Germinal center (tissue), 1 donor: ENCODE measurements at places on chromosomes 11 and 22.

DNA sequence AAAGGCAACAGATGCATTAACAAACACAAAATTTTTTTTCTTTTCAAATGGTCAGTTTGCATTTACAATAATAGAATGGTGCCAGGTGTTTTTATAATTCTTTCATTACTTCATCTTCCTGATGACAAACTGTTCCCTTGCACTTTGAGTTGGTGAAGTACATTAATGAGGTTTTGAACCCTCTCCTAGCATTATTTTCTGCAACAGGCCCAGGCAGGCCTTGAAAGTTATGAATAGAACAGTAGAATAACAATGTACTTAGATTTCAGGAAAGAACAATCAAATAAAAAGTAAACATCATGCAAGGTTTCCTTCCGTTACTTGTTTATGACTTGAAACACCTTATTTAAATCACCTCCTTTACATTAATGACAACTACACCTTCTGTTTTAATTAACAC is 9.6 kb downstream of the BTG4 start:
- no peak for DNase-seq

- DNase-seq, result no peak
Measured at GRCh38 chr22:20903093-20903492, 14.1 kb upstream of the CRKL start.

DNA sequence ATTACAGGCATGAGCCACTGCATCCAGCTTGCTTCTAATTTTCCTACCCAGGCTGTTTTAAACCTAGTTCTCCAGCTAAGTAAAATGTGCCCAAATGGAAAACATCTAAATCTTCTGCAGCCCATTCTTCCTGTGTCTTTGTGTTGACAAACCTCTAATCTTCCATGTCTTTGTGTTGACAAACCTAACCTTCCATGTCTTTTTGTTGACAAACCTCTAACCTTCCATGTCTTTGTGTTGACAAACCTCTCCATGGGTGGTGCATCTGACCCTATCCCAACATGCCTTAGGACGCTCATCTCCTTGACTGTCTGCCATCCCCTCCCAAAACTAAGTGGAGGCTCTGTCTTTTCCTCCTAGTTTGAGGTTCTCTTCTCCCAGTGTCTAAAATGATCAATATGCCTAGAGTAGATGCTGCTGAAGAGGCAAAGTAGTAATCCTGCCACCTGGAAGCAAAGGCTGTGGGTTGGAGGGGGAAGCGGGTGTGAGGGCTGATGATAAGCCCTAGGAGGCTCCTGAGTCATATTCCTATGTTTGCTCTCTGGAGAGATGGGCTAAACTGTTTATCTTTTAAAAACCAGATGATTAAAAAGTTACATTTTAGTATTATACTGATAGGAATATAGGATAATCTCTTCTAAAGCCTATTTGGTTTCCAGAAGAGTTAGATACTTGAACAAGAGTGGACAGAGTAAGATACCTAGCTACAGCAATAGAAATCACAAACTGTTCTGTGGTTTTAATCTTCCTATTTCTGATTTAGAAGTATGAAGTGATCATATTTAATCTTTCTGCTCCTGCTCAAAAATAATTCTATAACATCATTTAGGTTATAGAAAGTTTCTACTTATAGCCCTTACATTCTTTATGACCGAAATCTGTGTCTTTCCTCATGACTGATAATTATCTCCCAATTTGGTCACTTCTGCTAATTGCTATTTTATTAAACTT is 7.9 kb downstream of the FEN1 start:
- DNase-seq, result no peak

DNA sequence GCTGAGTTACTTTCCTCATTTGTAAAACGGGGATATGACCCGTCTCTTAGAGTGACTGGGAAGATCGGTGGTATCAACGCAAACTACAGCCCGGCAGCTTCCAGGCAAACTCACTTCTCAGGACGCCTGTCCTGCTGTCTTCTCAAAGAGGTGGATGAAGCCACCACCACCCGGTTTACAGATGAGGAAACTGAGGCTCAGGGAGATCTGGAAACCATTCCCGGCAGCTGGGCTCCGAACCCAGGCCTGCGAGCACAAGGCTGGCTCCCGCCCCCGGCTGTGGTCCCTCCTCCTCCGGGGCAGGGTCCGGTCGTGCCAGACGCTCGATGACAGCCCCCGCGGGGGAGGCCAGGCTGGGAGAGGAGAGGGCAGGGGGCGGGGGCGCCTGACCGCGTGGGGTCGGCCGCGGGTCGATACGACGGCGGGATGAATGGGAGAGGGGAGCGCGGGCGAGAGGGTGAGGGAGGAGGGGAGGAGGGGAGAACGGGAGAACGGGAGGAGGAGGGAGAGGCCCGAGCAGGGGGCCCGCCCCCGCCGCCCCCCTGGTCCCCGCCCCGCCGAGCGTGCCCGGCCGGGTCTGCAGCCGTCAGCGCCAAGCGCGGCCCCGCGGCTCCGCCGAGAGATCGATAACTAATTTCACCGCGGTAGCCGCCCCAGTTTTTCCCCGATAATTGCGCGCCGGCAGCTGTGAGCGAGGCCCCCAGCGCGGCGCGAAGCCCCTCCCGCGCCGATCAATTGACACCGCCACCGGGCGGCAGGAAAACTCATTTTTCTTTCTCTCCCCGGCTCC is 14.0 kb downstream of the IGLL1 start:
- no peak for DNase-seq

DNA sequence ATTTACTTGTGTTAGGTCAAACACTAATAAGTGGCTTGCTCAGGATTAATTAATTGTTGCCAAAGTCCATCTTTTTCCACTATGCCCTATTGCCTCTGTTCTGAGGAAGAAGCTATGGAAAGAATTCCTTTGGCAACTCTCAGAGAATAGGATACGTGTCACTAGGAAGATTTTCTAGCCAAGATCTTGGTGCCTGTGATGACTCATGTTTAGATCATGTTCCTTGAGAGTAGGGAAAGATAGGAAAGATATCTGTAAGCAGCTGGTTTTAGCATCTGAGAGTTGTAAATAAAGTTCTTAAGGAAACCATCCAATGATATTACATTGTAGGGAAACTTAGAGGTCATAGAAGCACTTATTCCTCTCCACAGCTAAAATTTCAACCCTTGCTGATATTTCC is 15.7 kb downstream of the SLN start:
- no peak for DNase-seq

GRCh38 chr11:123065621-123066020 is 3.7 kb upstream of the HSPA8 start:
- DNase-seq, result no peak

DNA sequence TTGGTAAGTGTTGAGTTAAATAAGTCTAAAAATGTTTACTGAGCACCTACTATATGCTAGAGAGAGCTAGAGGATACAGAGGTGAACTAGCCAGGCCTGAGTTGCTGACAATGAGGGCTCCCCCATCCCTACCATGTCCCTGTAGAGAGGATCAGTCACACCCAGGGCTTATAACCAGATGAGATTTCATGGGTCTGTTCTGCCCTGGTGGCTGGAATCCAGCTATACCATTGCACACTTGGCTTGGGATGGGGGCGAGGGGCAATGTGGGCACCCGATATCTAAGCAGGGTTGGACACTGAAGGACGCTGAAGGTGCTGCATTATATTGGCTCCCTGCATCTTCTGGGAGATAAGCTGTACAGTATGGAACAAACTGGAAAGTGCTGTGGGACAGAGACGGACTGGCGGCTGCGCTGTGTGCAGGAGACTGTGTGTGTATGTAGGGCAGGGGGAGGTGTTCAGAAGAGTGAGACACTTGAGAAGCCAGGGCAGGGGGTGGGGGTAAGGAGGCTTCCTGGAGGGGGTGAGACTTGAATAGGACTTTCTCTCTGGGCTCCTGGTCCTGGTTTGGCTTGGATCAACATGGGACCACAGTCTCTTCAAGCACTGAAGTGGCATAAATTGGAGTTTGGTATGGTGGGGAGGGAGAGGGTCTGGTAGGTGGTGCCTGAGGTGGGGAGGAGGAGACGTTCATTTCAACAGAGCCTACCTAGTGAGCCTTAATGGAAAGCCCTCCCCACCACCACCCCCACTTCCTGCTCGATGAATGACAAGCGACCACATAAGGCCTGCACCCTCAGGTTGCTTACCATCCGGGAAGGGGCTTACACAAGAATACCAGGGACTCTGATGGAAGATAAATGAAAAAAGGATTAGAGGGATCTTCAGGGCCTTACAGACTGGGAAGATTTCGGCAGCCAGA is 1.8 kb downstream of the CD82 start:
- DNase-seq, result no peak

- no peak for DNase-seq
Measured at GRCh38 chr11:113199866-113200265, 114.5 kb upstream of the TTC12 start.

DNA sequence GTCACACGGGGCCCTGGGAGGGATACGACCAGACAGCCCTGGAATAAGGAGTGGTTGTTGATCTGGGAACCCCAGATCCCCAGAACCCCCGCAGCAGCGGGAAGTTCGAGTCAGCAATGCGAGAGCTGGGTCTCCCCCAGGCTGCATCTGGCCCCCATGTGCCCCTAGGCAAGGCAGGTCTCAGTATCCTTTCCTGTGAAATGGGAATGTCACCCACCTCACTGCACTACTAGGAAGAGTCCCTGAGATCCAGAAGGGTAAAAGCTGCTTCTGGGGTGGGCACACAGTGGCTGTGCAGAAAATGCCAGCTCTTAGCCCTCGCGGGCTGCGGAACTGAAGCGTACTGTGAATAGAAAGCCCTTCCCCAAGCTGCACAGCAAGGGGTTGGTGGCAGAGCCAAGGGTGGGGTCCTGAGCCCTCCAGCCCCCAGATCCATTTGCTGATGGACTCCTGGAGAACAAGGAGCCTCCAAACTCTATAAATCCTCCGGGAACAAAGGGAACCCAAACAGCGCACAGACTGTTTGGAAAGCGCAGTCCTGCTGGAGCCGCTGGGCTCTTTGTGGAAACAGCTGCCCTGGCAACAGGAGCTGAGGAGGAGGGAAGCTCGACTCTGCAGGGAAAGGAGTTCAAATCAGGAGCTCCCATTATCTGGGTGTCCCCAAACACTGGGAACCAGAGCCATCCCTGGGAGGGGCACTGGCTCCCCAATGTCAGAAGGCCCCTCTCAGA is 68.2 kb upstream of the SHISAL1 start:
- DNase-seq, result no peak

DNA sequence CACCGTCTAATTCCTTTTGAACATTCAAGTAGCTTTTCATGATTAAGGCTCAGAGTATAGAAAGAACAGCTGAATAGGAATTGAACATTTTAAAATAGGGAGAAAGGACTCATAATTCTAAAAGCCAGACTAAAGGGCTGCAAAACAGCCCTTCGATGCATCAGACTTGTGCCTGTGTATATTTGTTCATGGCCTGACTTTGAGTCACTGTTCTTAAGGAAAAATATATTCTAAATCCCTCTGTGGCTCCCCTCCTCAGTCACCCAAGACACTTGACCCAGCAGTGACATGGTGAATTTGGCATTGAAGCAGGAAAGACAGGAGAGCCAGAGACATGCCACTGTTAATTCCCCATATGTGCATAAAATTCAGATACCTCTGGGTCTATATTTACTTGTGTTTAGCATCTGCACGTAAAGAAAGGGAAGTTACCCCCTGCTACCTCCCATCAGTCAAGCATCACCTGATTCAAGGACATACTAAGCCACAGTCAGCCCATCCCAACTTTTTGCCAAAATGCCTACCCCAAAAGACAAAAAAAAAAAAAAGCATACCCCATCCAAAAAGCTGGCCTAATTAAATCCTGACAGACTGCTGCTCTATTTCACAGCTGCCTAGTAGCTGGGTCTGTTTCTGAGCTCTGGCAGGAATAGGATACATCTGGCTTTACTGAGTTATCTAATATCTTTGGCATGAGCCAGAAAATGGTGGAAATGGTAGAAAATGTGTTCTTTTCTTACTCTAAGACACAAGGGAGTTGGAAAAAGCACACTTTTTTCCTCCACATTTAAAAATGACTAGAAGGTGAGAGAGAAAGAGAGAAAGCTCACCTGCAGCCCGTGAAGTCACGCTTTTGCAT is 93.5 kb downstream of the COMMD9 start:
- no peak for DNase-seq

DNA sequence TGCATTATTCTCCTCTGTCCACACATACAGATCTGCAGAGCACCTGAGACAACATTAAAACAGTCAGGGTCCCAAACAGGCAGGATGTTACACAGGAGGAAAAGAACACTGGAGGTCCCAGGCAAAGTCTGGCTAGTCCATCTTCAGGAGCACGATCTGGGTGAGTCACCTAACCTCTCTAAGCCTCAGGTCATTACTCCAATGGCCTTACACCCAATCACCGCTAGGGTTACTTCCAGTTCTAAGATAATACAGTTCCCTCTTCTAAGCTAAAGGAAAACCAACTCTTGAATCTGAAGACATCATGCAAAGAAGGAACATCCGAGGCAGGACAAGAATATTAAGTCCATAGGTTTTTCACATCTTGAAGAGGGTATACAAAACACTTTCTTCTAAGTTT is 24.5 kb downstream of the ASCC2 start:
- no peak for DNase-seq

DNA sequence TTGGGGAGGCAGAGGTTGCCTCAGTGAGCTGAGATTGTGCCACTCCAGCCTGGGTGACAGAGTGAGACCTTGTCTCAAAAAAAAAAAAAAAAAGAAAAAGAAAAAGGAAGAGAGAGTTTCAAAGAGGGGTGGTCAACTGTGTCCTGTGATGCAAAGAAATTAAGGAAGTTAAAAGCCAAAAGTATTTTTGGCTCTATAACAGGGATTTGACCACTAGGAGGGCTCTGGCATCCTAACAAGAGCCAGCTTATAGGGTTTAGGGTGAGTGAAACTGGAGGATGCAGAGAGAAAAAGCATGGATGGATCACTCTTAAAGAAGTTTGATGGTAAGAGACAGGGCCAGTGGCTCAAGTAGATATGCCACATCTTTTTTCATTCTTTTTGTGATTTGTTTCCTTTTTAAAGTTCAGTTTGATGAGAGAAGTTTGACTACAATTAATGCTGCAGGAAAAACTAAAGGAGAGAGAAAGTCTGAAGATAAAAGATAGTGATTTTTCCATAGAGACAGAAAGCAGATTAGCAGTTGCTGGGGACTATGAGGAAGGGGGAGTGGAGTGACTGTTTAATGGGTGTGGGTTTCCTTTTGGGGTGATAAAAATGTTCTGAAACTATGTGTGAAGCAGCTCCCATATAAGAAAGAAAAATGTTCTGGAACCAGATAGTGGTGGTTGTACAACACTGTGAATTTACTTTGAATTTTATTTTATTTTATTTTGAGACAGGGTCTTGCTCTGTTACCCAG is 11.1 kb upstream of the MICAL2 start:
- no peak for DNase-seq

- DNase-seq, result no peak
Measured at GRCh38 chr11:32895471-32895870, 2.9 kb downstream of the QSER1 start.
